Sciatic nerve (tissue), 2 donors: ENCODE measurements at places on chromosomes 5 and 9. TPM values are rescaled to one million over a fixed set of nuclear protein-coding genes. Genes with fewer than 3 reads are reported as not detected.

DNA sequence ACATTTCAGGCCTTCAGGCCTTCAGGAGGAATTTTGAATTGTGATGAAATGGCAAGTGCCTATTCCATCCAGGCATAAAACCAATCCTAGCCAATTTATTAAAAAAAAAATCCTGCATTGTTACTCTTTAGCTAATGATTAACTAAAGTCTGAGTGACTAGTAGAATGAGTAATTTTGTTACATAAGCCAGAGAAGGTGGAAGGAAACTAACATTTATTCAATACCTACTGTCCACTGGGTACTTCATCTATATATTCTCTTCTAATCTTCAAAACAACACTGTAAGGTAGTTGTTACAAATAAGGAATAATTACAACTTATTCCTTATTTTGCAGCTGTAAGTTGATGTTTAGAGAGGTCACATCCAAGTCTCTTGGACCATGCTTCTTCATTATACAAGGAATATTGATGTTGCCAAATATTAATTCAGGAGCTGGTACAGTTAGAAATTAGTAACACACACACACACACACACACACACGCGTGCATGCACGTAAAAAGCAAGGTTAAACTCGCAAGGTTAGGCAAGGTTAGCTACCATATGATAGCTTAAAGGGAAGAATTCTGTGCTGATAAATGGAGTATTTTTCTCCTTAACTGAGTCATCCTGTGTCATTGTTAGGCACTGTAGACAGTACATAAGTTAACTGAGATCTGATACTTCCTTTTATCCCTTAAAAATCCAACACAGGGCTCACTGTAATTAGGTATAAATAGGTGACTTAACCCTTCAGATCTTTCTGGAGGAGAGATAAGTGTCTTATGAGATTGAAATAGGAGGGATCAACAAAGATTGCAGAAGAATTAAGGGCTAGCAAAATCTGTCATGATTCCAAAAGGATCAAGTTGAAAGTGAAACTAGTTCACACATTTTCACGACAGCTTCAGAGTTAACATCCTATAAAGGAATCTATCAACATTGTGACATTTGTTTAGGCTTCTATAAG lies 596.9 kb downstream of the PDE4D start:
- DNase-seq, result no peak

Gene CREBRF
- total RNA-seq, result 56.6 TPM

- no peak for DNase-seq
These were observed 63.5 kb upstream of the SLC2A8 start for GRCh38 chr9:127333221-127334064.

GRCh38 chr9:35308316-35308715 lies 146.5 kb downstream of the UNC13B start:
- DNase-seq, result no peak

Gene SLCO6A1
- not detected for total RNA-seq

DNA sequence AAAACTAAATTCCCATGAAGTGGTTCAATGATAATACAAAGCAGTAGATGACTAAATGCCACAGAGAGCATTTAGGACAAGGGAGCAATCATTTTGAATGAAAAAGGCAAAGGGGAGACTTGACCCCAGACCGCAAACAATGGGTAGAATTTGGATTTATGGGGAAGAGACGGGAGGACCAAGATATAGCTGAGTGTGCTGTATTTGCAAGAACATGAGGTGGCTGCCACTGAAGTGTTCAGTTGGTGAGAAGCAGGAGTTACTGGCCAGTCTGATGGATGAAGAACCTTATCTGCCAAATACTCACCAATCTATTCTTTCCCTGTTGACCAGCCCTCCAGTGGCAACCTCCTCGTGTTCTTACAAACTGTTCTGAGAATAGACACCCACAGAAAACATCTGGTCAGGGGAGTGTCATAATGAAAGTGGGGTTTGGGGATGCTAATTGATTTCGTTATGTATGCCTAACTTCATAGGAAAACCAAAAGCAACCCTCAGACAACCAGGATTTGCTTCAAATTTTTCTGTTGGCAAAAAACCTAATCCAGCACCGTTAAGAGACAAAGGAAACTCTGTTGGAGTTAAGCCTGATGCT lies 19.8 kb downstream of the TDRD7 start:
- DNase-seq, result no peak

Gene MARCOL
- not detected for total RNA-seq
